ENCODE measurements at places on chromosomes 13 and 19.

DNA sequence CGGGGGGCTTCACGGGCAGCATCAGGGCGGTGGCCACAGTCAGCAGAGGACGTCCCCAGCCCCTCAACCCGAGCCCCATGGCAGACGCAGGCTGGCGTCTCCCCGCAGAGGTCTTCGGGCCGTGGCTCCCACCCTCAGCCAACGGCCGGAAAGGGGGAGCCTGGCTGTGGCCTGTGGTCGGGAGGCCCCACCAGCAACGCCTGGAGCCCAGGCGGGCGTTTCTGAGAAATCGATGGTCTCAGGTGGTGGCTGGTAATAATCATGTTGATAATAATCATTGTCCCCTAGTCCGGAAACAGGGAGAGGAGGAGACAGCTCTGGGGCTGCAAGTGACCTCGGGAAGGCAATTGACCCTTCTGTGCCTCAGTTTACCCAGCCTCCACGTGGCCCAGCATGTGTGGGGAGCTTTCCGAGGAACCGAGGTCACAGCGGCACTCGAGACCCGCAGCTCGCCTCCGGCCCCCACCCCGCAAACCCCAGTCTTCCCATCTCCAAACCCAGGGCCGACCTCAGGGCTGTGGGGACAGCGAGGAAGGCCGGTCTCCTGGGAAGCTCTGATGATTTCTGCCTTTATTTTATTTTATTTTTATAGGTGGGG lies at the start of gene PRSS57:
Gene PRSS57 (minus strand): TSS at position 101 of the 598 bp plus-strand sequence. CDS start 22 bp downstream, at position 79.
- DNase-seq: no peak

GRCh38 chr13:43647471-43647870 lies 139.3 kb downstream of the ENOX1 start:
- no peak for DNase-seq

GRCh38 chr19:32287811-32288227 lies 57.6 kb upstream of the ZNF507 start:
- no peak for DNase-seq

- peak; percentile 42 for DNase-seq
These were observed 33.9 kb downstream of the CCNE1 start for GRCh38 chr19:29845574-29846176.

DNA sequence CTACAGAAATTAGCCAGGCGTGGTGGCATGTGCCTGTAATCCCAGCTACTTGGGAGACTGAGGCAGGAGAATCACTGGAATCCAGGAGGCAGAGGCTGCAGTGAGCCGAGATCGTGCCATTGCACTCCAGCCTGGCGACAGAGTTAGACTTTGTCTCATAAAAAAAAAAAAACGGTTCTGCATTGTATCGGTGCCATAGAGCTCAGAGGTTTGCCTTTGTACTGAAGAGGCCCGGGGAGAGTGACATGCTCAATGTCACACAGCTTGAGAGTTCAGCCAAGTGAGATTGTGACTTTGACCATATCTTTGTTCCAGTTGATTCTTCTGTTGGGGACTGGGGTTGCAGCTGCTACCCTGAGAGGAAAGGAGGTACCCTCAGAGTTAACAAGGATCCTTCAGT lies 4.3 kb downstream of the HAUS8 start:
- no peak for DNase-seq

- no peak for DNase-seq
These were observed 13.2 kb downstream of the GATAD2A start for GRCh38 chr19:19418555-19419260.

DNA sequence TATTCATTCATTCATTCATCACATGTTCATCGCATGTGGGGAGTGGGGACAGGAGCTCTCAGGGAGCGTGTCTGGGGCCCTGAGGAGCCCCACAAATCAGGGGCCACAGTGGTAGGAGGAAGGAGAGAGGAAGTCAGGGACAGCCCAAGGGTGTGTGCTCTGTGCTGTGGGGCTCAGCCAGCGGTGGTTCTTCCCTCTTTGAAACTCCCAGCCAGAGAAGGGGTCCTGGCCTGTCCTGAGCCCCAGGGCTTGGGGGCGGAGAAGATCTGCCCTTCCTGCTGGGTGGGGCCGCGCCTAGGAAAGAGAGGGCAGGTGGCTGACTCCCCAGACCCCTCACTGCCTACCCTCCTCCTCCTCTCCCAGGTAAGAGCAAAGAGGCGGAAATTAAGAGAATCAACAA lies 14.6 kb downstream of the AP2A1 start:
- DNase-seq: no peak

DNA sequence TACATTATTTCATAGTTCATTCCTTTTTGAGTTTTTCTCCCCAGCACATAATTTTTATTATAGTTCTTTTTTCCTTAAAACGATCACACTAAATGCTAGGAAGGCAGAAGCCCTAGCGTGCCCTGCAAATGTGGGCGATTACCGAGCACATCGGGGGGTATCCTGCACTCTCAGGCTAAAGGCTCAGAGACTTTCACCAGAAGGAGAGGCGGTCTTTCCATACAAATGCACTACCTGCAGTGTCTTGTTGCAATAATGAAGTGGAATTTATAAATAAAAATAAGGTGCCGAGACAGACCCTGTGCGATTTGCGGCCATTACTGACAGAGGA lies 29.3 kb upstream of the SPACA7 start:
- no peak for DNase-seq

GRCh38 chr19:55809381-55810058 lies 22.3 kb downstream of the NLRP11 start:
- DNase-seq: peak; percentile 63

- DNase-seq: peak; percentile 23
These were observed 21.7 kb downstream of the MAU2 start for GRCh38 chr19:19342086-19343015.

DNA sequence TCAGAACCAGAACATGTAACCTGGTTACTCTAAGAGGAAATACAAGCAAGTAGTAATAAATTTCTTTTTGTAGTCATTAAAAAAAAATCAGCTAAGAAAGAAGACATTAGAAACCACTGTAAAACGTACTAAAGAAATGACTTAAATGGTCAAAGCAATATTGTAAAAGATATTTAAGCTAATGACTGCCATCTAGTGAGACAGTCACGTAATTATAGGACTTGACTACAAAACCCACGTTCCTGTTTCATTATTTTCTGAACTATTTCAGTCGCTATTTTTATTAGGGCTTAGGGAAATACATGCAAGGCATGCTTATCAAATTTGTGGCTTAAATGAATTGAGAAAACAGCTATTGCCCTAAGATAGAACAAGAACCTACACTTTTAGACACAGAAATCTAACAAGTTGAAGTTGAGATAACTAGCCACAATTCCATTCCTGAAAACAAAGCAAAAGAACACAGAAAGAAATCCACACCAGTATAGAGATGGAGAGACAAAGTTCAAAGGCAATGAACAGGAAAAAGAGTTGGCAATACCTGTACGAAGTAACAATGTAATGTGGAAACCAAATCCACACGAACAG lies 17.9 kb downstream of the ALG5 start:
- no peak for DNase-seq

GRCh38 chr13:104014803-104015645 lies 948.8 kb upstream of the SLC10A2 start:
- DNase-seq: peak; percentile 91

GRCh38 chr19:38475176-38475575 lies 41.7 kb downstream of the RYR1 start:
- DNase-seq: no peak

DNA sequence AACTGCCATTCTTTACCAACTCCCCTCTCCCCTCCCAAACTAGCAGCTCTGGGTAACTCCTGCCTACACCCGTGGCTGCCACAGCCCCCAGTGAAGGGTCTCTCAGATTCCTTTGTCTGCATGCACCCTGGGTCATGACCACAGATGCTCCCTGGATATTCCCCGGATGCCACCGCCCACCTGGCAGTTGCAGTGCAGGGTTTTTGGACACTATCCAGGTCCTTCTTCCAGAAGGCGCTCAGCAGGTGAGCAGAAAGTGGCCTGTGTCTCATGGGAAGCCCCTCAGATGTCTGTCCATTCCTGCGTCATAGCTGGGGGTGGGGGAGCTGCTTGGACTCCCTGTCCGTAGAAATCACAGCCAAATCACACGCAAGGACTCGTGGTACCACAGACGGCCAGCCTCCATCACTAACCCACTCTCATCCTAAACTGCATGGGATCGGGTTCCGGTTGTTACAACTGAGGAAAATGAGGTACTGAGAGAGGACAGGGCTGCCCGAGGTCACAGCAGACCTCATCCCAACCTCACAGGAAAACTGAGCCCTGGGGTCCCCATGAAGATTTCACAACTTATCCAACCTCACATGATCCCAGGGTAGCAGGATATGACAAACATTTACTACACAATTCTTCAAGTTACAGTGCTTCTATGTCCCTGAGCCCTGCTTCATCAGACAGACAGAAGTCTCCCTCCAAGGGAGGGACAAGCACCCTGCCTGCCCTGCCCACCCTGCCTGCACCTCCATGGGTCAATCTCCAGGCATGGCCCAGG lies 38.6 kb downstream of the ELL start:
- DNase-seq: no peak

DNA sequence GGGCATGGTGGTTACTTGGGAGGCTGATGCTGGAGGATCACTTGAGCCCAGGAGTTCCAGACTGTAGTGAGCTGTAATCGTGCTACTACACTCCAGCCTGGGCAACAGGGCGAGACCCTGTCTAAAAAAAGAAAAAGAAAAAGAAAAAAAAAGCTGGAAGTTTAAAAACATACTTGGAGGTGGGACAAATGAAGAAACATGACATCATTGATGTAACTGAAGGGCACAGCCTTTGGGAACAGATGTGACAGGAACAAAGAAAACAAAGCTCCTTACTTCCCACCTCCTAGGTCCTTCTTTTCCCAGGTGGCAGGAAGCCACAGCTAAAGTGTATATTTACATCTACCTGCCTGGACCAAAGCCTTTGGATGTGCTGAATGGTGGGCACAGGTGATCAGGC lies 1.9 kb downstream of the PEX11G start:
- DNase-seq: no peak

GRCh38 chr19:34910770-34911169 lies 15.9 kb upstream of the ZNF30 start:
- no peak for DNase-seq

DNA sequence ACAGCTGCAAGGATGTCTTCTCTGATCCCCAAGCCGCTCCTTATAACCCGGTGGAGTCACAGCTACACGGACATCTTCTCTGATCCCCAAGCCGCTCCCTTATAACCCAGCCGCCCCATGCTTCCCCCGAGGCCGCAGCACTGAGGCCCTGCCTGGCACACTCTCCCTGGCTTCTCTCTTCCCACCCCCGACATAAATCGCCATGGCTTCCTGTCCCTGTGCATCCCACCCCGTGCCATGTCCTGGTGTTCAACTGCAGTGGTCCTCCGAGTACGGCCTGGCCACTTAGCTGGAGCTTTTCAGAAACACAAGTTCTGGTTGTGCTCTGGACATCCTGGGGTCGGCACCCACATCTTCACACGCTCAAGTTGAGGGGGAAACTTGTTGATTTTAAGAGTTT lies 60.4 kb downstream of the RASA3 start:
- no peak for DNase-seq

- DNase-seq: no peak
These were observed 11.9 kb upstream of the PLAUR start for GRCh38 chr19:43681821-43682220.

GRCh38 chr19:40286235-40286970 lies 1.3 kb upstream of the AKT2 start:
- no peak for DNase-seq

- peak; percentile 20 for DNase-seq
These were observed 7.0 kb downstream of the PLVAP start for GRCh38 chr19:17370026-17370587.

DNA sequence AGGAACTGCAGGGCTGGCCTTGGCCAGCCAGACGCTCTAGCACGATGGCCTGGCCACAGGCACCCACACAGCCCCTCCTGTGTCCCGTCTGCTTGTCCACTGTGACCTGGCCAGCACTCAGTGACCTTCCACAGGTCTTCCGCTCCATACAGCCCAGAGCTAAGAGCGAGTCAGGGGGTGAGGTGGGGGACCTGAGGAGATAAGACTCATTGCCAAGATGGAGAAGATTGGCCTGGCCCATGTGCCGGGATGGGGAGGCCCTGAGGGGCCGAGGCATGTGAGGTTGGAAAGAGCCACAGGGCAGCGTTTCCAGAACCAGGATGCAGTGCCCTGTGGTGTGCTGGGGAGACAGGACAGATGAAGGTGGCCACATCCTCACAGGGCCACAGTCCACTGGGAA lies 10.2 kb upstream of the SLC7A9 start:
- DNase-seq: no peak

- no peak for DNase-seq
These were observed 21.1 kb upstream of the ZSCAN18 start for GRCh38 chr19:58118979-58119733.

- DNase-seq: peak; percentile 83
These were observed at the start of gene HCST for GRCh38 chr19:35901854-35902661. TSS of gene HCST (plus strand) at chr19:35902529. CDS start at chr19:35902594, 65 bp downstream.

GRCh38 chr13:36453516-36453915 lies 21.2 kb downstream of the CCNA1 start:
- no peak for DNase-seq

GRCh38 chr13:19984430-19985218 lies 26.1 kb downstream of the ZMYM2 start:
- DNase-seq: no peak

GRCh38 chr13:71861769-71862458 lies 5.1 kb downstream of the DACH1 start:
- DNase-seq: no peak

GRCh38 chr19:56504581-56504980 lies 3.1 kb upstream of the ZNF471 start:
- no peak for DNase-seq

DNA sequence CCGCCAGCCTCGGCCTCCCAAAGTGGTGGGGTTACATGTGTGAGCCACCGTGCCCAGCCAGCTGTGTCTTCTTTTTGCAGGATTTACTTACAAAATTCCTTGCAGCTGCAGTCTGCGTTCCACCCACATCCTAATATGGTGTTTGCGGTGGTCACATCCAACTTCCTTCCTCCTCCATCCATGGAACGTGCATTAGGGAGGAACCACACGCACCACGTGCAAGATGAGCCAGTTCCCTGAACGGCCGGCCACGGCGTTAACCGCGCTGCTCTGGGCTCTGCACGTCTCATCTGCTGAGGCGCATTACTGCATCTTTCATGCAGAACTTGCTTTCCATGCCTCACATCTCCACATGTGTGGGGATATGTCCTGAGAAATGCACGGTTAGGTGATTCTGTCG lies 13.0 kb upstream of the SIGLEC11 start:
- no peak for DNase-seq

GRCh38 chr13:98570929-98571372 lies 6.0 kb downstream of the STK24 start:
- peak; percentile 73 for DNase-seq

DNA sequence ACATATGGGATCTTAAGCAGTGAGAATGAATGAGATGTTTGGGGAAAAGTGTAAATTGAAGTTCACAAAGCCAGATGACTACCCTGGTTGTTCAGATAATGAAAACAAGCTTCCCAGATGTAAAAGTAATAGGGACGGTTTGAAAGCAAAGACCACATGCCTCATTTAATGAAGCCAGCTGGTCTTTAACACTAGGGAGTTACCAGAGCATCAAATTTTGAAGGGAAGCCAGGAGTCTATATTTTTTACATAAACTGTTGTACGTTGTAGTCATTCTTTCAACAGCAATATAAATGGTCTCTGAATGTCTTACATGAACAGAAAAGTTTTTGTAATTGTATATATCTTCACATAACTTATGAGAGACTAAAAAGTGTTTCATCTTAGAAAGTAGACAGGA lies 2604.5 kb upstream of the PCDH20 start:
- no peak for DNase-seq

- DNase-seq: no peak
These were observed 183.3 kb downstream of the HS6ST3 start for GRCh38 chr13:96273196-96273595.

GRCh38 chr13:97502181-97502580 lies 68.2 kb downstream of the RAP2A start:
- no peak for DNase-seq

- DNase-seq: no peak
These were observed 18.4 kb downstream of the GNA11 start for GRCh38 chr19:3112375-3113099.

GRCh38 chr13:43686557-43686956 lies 100.2 kb downstream of the ENOX1 start:
- peak; percentile 54 for DNase-seq
